Adipocyte (in vitro differentiated cells): ENCODE measurements at places on chromosomes 1 and 21.

- DNase-seq, result peak; percentile 58
Observed at GRCh38 chr1:24463776-24464735, 38.6 kb upstream of the RCAN3 start.

GRCh38 chr1:187408212-187409004 is 579.7 kb downstream of the PLA2G4A start:
- DNase-seq, result peak; percentile 18

DNA sequence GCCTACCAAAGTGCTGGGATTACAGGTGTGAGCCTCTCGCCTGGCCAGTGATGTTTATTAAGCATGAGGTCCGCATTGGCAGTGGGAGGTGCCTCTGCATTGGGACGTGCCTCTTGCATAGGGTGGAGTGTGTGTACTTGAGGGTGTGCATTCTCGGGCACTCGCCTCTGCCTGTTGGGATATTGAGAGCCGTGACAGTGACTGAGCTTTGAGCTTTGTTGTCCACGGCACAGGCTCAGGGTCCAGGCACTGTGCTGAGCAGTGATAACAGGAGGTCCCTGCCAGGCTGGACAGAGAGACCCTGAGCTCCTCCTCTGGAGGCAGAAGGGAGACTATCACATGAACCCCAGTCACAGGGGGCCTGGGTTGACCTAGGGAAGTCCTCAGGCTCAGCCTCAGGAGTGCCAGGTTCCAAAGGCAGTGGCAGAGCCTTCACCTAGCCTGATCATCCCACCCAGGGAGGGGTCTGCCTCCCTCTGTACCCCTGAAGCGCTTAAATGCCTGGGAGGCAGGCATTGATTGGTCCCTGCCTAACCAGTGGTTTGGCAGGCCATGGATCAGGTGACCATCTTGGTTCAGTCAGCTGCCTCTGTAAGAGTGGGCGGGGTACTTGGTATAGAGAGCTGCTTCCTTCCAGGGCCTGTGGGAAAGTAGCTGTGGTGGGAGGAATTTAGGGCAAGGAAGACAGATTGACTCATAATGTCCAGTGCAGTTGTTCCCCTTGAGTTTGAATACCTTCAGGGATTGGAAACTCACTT is 213.8 kb upstream of the TMEM51 start:
- DNase-seq, result peak; percentile 59

GRCh38 chr1:8497210-8497819 is 179.4 kb downstream of the SLC45A1 start:
- peak; percentile 89 for DNase-seq

DNA sequence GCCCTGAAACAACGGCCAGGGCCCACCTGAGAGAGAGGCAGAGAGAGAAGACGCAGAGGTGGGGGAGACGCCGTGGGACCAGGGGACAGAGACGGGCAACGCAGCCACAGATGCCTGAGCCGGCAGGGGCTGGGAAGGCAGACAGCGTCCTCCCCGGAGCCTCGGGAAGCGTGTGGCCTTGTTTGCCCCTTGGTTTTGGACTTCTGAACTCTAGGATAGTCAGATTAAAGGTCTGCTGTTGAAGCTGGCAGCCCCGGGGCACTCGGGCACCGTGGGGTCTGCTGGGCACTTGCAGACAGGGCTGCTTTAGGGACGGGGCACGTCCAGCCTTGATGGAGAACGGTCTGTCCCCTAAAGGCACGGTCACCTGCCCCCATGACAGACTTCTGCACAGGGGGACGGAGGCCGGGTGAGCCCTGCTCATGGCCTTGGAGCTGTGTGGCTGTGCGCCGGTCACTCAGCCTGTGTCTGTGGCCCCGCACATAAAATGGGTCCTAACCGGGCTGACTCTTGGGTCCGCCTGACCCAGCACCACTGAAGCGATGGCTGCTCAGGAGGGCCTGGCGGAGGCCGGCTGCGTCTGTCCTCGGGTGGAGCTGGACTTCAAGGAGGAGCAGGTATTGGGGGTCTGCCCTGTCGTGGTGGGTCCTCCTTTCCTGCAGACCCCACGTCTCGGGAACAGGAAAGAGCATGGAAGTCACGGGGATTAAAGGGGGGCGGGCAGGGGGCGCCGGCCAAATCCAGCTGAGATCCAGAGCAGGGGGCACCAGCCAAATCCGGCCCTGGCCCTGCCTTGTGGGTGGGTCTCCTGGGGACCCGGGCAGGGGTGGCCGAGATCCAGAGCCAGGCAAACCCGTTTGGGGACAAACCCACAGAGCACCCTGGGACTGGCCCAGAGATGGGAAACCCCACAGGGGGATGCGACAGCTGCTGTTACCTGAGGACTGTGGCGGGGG is 9.6 kb upstream of the RNF223 start:
- DNase-seq, result no peak

DNA sequence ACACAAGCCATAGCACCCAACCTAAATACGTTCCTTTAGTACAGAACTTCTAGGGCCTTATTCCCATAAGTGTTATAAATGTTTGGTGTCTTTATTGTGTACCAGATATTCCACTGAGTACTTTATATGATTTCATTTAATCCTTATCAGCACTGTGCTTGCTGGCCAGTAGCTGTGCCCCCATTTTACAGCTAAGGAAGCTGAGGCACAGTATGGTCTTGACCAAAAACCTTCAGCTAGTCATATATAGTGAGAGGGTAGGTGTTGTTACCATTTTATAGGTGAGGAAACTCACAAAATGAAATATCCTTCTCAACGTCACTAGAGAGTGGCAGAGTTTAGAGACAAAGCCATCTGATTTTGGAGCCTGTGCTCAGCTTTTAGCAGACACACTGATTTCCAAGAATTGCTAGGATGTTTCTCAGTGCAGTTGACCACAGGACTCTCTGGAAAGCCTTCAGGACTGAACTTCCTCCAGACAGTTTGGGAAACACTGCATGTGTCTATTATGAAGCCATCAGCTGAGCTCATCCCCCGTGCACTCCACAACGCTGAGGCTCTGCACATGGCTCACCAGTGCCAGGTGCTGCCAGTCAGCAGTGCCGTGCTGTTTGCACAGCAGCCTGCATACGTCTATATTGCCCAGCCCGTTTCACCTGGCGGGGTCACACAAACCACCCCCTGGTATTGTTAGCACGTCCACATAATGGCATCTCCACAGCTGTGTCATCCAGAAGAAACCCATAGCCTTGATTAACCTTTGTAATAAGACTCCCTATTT is 15.4 kb downstream of the NPPA start:
- DNase-seq, result no peak

DNA sequence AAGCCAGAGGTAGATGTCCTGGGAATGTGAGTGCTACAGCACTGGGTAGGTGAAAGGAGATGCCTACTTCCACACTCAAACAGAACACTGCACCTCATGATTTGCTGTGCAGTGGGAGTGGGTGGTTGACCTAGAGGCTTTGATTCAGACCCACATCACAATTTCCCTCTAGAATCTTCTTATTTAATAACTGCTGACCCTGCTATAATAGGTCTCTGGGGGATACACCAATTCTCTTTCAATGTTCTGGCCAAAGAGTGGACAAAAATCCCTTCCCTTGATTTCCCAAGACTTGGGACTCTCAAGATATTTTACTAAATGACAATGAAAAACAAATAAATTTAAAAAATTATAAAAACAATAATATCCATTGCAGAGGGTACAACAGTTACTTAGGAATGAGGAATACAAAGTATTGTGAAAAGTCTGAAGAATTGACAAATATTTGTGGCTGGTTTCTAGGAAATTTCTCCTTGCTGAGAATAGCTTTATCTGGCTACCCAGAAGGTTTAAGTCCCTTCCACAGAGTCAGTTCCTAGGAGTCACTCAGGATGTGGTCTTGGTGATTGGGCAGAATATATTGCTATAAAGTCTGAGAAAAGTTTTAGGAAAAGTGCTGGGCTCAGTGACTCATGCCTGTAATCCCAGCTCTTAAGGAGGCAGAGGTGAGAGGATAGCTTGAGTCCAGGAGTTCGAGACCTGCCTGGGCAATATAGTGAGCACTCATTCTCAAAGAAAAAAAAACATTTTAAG is 2.4 kb upstream of the FCGR2A start:
- DNase-seq, result no peak

DNA sequence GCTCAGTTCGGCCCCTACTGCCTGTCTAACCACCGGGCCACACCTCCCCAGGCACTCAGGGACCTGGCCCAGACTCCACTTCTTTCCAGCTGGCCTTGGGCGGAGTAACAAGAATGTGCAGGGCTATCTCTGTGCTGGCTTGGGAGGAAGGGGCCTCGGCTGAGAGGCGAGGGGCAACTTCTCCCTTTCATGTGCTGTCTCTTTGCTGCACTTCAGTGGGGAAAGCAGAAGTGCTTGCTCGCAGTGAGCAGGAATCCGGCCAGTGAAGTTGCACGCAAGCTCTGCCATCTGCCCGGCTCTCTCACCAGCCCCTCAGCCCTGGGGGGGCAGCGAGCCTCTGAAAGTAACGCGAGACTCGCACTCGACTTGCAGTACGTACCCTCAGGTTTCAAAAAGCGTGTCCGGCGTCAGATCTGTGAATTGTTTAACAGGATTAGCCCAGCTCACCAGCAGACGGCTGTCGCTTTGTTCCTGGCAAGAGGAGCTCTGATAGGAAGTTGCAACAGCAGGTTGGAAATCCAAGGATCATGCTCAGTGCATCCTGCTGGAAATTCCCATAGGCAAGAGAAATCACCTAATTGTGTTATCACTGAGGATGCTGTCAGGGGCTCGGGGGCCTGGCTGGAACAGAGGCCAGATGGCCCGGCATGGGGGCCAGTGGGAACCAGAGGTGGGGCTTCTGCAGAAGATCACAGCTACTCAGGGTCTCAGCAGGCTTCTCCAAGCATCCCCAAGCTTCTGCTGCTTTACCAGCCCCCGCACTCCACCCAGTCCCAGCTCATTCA is 221.1 kb downstream of the NPHP4 start:
- peak; percentile 5 for DNase-seq

- peak; percentile 40 for DNase-seq
Observed at GRCh38 chr1:52348704-52349300, 17.2 kb downstream of the CC2D1B start.

DNA sequence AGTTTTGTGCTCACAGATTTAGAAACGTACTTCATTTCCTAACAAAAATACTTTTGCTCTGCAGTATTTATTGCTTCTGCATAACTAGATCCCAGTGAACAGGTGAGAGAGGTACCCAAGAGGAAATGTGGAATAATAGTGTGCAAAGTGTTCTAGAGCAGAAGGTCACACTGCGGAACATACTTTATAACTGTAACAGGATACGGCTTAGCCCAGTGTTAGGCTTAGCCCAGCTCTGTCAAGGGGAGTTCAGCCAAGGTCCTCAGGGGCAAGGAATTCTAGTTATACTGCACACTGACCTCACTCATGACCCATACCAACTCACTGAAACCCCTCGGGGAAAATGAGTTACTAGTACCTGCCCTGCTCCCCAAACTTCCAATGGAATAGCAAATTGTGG is 55.3 kb downstream of the PTPN14 start:
- DNase-seq, result no peak
